ENCODE measurements at places on chromosomes 6 and 20. TPM values are rescaled to one million over a fixed set of nuclear protein-coding genes. Genes with fewer than 3 reads are reported as not detected.

The KCNK5 gene
- 30.7 TPM for total RNA-seq

DNA sequence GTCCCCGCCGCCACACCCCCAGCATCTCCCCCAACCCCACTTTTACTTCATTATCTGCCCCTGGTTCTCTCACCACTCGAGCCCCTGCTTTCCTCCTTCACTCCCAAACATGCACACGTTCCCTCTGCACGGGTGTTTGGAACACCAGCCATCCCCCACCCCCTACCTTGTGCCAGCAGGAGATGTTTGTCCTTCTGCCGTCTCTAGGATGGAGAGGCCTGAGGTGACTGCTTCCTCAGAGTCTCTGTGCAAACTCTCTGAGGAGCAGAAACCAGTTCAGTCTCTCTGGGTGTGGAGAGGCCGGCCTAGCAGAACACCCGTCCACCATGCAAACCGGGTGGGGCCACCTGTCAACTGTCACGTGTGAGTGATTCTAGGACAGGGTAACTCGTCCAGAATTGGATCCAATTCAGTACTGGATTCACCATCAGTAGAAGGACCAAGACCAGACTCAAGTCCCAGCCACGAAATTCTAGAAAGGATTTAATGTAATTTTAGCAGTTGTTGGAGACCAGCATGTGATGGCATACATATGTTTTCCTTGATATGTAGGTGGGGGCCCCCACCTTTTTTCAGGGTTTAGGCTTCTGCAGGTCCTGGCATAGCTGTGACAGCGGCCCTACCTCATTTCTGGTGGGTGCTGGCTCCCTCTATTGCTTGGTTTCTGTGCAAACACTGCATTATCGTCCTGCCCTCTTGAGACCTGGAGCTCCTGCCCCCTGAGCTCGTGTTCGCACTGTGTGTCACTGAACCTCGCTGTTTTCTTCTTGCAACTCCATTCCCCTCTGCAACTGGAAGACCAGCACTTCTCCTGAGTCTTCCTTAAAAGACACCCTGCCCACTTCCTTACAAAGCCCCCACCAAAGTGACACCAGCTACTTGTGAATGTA is at the start of gene RAET1E:
Gene RAET1E (minus strand): TSS at position 259 of the 890 bp plus-strand sequence. CDS start 7,212 bp downstream, outside the sequence.
- DNase-seq = no peak
- H3K27ac ChIP-seq = peak within 1 kb of the TSS; percentile 76
- H3K27me3 ChIP-seq = no peaks in the 10 kb centered on the region

DNA sequence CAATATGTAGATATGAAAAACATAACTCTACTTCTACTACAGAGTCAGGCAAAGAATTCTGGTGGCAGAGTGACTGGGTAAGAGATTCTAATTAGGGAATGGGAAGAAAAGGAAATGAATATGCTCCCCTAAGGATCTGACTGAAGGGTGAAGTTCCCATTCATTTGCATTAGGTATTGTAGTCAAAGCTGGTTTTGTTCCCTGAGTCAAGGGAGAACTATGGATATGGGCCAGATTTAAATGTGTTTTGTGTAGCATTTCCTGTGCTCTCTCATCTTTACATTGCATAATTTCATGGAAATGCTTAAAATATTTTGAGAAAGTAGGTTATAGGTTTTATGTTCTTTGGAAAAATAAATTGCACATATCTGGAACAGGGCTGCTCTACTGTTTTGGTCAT is 299.7 kb downstream of the BTBD3 start:
- no peaks in the 10 kb centered on the region for H3K27me3 ChIP-seq
- H3K36me3 ChIP-seq = no peaks in the 10 kb centered on the region
- H3K27ac ChIP-seq = no peak overlapping the region
- DNase-seq = no peak
- H3K4me3 ChIP-seq = no peak overlapping the region
- H3K4me1 ChIP-seq = no peaks in the 10 kb centered on the region

The LPA gene
- total RNA-seq = not detected

DNA sequence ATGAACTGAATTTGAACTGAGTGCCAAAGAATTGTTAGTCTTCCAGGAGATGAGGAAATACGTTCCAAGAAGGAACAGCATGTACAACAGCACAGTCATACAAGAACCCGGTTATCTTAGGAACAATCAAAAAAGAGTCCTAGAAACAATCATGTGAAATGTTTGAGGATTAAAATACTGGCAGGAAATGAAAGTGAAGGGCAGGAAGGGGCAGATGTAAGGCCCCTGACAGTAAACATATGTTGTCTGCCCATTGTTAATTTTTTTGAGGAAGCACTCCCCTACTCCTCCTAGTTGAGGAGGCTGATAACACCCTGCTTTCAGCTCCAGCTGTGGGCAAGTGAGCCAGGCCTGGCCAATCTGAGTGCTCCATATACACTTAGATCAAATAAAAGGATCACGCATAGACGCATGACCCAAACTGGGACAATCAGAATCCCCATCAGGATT is 220.9 kb downstream of the HACE1 start:
- DNase-seq = peak; percentile 5
- no peak overlapping the region for H3K4me3 ChIP-seq
- peak overlapping the region; percentile 46 for H3K27ac ChIP-seq
- H3K27me3 ChIP-seq = no peaks in the 10 kb centered on the region

- H3K4me1 ChIP-seq = no peaks in the 10 kb centered on the region
- H3K4me3 ChIP-seq = no peak overlapping the region
- DNase-seq = no peak
- no peaks in the 10 kb centered on the region for H3K27me3 ChIP-seq
These were observed 641.2 kb upstream of the CHD6 start for GRCh38 chr20:42259389-42259788.

DNA sequence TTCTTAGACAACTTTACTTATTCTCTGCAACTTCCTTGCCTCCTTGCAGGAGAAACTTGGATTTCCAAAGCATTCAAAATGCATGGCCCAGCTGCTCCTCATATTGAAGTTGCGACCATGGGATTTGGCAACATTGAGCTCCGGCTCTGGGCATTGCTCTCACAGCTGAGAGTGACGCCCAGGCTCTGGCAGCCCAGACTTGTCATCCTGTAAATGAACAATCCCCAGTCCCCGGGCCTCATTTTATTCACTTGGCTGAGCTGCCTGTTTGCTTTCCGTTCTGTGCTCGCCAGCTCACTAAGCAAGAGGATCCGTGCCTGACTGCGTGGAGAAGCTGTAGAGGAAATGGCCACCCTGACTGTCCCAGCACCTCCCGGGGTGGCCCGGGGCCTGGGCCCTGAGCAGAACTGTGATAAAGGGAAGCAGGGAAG is 119.5 kb upstream of the CD93 start:
- DNase-seq = peak; percentile 87
- peak overlapping the region; percentile 67 for H3K27ac ChIP-seq
- H3K27me3 ChIP-seq = no peaks in the 10 kb centered on the region
- peaks cover 24% of the 10 kb centered on the region for H3K4me1 ChIP-seq
- no peaks in the 10 kb centered on the region for H3K36me3 ChIP-seq
- H3K4me3 ChIP-seq = no peak overlapping the region

All from stomach (tissue), 19 donors.